SK-N-SH (cell line): ENCODE measurements at places on chromosomes 5 and 9.

- no peak overlapping the region for H3K4me3 ChIP-seq
- no peaks in the 10 kb centered on the region; the same call in 1 of the 2 replicates for H3K4me1 ChIP-seq
- H3K36me3 ChIP-seq: no peaks in the 10 kb centered on the region
- no peak overlapping the region for H3K27ac ChIP-seq
- H3K27me3 ChIP-seq: no peaks in the 10 kb centered on the region
- DNase-seq: no peak
These were observed 29.2 kb upstream of the NEK6 start for GRCh38 chr9:124228516-124228915.

DNA sequence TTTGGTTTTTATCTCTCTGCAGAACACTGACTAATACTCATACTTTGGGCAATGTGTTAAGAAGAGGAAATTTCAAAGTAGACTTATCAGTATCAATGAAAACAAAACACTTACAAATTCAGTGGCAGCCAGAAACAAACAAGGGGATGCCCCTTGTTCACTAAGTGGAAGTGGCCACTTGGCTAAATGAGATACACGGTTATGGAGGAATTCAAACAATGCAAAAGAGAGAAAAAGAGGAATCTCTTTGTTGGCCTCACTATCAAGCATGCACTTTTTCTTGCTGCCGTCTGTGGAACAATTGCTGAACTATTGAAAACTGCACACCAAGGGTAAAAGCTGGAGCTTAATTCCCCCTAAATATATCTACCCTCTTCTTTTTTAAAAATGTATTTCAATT is 2044.9 kb upstream of the CDH6 start:
- no peaks in the 10 kb centered on the region for H3K4me1 ChIP-seq
- no peaks in the 10 kb centered on the region for H3K36me3 ChIP-seq
- H3K4me3 ChIP-seq: no peak overlapping the region
- DNase-seq: no peak

DNA sequence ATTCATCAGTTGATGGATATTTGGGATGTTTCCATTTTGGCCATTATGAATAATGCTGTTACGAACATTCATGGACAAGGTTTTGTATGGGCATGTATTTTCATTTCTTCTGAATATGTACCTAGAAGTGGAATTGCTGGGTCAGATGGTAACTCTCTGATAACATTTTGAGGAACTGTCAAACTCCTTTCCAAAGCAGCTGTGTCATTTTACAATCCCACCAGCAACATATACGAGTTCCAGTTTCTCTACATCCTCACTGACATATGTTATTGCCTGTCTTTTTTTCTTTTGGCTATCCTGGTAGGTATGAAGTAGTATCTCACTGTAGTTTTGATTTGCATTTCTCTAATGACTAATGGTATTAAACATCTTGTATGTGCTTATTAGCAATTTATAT is 86.7 kb downstream of the PRKACG start:
- H3K4me1 ChIP-seq: no peaks in the 10 kb centered on the region
- no peak overlapping the region for H3K27ac ChIP-seq
- H3K36me3 ChIP-seq: no peaks in the 10 kb centered on the region
- H3K4me3 ChIP-seq: no peak overlapping the region

- no peaks in the 10 kb centered on the region for H3K4me1 ChIP-seq
- DNase-seq: no peak
- no peak overlapping the region for H3K27ac ChIP-seq
- no peak overlapping the region for H3K4me3 ChIP-seq
- H3K27me3 ChIP-seq: no peaks in the 10 kb centered on the region
- peaks cover 61% of the 10 kb centered on the region for H3K36me3 ChIP-seq
These were observed 24.6 kb downstream of the TTF1 start for GRCh38 chr9:132381966-132382541.

GRCh38 chr5:4480528-4481349 is 659.4 kb upstream of the ADAMTS16 start:
- H3K27me3 ChIP-seq: no peaks in the 10 kb centered on the region
- no peak overlapping the region for H3K4me3 ChIP-seq
